ENCODE measurements at places on chromosomes 16 and 17.

DNA sequence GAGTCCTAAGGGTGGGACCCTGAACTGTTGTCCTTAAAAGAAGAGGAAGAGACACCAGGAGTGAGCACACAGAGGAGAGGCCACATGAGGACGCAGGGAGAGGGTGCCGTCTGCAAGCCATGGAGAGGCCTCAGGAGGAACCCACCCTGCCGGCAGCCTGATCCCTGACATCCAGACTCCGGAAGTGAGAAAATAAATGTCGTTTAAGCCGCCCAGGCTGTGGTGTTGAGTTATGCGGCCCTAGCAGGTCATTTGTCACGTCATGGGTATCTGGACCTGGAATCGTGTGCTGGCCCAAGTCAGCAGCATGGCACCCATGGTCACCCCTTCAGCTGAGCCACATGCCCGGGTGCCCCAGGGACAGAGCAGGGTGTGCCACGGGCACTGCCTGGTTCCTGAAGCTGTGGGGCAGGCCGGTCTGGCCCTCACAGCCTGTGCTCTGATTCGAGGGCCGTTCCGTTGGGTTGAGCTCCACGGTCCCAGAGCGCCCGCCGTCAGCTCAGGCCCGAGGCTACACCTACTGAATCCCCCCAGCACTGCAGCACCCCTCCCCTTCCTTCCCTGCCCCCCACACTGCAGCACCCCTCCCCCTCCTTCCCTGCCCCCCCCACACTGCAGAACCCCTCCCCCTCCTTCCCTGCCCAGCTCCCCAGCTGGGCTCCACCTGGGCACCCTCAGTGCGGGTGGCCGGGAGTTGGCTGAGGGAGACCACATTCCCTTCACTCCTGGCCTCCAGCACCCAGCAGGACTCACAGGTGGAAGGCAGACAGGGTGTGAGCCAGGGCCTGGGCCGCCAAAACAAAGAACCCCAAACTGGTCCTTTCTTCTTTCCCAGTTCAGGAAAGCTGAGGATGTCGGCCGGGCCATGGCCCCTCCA lies 2.7 kb upstream of the CCDC57 start:
- DNase-seq: no peak

DNA sequence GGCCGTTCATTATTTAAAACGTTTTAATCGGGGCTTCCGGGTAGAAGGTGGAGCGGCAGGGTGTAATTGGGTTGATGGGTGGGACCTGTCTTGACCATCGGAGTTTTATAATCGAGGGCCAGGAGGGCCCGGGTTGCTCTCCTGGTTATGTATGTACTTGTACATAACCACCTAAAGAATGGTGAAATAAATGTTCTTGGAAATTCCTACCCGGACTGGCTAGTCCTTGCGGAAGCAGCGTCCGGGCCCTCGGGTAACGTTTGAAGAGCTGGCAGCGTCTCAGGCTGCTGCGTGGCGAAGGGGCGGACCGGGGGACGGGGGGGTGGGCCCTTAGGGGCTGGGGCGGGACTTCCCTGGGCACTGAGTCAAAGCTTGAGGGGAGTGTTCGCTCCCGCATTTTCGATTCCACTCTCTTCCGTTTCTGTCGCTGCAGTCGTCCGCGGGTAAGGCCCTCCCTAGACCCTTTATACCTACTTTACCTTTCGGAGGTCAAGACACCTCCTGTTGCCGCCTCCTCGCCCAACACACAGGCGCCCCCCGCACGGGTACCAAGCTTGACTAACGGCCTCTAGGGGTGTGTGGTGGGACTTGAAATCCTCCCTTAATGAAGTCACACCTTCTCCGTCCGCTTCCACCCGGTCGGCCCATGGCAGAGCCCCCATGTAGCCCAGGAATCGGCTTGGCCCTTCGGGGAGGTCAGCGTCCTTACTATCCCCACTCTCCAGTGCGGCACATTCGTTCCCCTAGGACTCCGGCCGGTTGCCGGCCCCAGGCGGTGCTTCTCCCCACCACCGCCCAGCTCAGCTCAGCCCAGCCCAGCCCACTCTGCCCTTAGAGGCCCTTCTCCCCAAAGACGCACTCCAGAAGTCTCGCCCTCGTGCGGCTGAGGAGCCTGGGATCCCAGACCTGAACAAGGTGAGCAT lies at the start of gene TMEM106A:
TMEM106A (plus strand) TSS at position 396 of the 923 bp plus-strand sequence. CDS start 1,167 bp downstream, outside the sequence.
- peak; percentile 45 for DNase-seq

GRCh38 chr16:7888411-7888810 lies 555.8 kb downstream of the RBFOX1 start:
- no peak for DNase-seq

- DNase-seq: no peak
These were observed 41.3 kb downstream of the ERCC4 start for GRCh38 chr16:13961099-13961811.
